RWPE1 (cell line): ENCODE measurements at places on chromosomes 2 and 18.

DNA sequence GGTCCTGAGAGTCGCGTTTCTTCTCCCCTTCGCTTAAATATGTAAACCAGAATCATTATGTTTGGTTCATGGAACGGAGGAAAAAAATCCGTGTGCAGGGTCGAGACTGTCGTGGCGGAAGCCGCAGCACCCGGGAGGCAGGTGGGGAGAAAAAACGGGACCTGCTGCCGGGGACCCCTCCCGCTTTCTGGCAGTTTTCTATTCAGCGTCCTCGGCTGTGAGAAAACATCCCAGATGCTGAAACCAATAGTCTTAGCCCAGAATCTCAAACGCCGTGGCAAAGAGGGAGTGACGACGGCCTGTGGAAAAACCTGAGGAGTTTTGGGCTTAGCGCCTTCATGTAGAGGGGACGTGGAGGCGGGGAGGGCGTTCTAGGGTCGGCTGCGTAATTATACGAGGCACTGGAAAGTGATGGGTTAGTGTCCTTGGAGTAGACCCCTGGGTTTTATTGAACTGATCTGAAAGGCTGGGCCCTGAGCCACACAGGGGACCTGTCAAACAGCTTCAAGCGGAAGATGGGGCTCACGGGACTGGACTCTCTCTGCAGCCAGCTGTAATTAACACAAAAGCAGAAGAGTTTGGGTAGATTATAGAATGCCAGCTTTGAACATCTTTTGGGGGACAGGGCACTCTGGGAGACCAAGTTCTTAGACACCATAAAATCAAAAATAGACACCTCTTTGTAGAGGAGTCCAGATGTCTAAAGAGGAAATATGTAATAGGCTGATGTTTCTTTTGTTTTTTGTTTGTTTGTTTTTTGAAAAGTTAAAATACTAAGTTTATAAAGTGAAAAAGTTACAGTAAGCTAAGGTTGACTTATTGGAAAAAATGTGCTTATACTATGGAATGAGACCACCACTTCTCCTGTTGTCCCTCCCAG, 834 bp upstream of the BUB1 start:
- DNase-seq: peak; percentile 34

- no peak for DNase-seq
Observed at GRCh38 chr18:45352874-45353273, 262.4 kb upstream of the SLC14A2 start.

- no peak for DNase-seq
Observed at GRCh38 chr18:2508678-2509077, 62.6 kb downstream of the METTL4 start.

DNA sequence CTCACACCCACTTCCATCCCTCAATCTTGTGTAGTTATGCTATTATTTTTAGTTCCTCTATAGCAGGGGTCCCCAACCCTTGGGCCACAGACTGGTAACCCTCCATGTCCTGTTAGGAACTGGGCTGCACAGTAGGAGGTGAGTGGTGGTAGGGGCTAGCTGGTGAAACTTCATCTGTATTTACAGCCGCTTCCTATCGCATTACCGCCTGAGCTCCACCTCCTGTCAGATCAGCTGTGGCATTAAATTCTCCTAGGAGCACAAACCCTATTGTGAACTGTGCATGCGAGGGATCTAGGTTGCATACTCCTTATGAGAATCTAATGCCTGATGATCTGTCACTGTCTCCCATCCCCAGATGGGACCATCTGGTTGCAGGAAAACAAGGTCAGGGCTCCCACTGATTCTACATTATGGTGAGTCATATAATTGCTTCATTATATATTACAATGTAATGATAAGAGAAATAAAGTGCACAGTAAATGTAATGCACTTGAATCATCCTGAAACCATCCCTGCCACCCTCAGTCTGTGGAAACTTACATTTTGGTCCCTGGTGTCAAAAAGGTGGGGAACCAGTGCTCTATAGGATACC, 1.6 kb upstream of the RAB11FIP5 start:
- no peak for DNase-seq

DNA sequence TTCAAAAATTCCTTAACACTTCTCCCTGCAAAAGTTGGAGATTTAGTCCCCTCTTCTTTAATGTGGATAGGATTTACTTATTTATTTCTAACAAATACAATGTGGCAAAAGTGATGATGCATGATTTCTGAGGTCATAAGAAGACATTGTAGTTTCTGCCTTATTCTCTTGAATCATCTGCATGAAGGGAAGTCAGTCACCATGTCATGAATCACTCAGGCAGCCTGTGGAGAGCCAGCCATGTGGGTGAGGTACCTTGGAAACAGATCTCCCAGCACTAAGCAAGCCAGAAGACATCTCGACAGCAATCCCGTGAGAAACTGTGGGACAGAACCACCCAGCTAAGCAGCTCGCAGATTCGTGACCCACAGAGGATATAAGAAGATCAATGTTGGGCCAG, 2.7 kb upstream of the ZC3H8 start:
- no peak for DNase-seq

DNA sequence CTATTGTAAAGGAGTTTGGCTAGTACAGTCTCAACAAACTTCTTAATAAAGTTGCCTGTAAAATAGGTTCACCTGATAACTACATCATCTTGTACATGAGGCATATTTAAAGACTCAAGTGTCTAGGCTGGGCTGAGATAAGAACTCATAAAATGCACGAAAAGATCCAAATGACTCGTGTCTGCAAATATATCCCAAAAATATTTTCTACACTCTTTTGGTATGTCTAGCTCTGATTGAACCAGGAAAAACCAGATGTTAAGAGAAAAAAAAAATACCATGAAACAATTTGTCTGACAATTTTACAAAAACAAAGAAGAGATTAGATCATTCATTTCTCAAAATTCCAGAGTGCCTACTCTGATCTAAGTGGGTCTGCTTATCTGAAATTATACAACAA, 166.9 kb upstream of the OSR1 start:
- DNase-seq: no peak

DNA sequence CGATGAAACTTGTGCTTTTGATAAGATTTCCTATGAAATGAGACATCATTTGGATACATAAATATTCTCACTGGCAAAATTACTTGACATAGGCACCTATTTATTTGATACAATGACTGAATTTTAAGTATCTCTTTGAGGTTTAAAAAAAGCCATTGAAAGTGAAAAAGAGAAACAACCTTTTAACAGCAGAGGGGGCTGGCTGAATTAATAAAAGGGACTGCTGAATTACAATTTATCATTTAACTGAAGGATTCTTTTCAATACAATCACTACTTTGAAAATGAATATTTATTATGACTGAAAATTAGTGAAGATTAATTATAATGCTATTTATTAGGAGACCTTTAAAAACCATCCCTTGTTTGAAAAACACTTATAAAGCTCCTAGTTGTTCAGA, 335.3 kb downstream of the DLGAP1 start:
- DNase-seq: no peak

- no peak for DNase-seq
Observed at GRCh38 chr2:28972778-28973335, 8.2 kb upstream of the TOGARAM2 start.

DNA sequence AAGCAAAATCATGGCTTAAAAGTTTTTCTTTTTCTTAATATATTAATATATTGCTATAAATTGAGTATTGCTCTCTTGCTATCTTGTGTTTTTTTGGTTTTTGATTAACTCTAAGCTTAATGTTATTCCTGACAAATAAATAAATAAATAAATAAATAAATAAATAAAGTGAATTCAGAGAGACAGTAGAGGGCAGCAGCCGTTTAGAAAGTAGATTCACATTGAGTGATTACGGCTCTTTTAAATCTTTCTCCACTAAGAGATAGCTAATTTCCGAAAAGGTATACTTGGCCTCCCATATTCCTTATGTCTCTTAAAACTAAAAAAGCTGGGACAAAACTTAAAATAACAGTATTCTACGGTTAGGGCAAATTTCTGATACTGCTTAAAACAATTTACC, 34.3 kb downstream of the MSH2 start:
- DNase-seq: peak; percentile 36

- no peak for DNase-seq
Observed at GRCh38 chr18:62144338-62144737, 42.5 kb downstream of the PIGN start.

DNA sequence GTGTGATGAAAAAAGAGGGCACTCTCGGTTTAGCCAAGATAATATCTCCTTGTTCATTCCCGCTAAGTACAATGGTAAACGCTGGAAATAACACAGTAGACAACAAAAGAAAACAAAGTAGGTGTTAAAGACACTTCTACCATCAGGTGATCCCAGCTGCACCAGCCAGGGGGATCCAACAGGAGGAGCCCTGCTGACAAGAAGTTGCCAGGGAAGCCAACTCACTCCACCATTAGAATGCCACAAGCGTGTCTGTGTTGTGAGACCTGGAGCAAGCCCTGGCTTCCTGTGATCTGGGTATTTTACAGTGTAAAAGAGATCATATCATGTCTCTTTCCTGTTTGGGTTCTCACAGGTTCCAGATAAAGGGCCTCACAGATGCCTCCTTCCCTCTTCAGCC, 117.0 kb downstream of the GRB14 start:
- DNase-seq: no peak

DNA sequence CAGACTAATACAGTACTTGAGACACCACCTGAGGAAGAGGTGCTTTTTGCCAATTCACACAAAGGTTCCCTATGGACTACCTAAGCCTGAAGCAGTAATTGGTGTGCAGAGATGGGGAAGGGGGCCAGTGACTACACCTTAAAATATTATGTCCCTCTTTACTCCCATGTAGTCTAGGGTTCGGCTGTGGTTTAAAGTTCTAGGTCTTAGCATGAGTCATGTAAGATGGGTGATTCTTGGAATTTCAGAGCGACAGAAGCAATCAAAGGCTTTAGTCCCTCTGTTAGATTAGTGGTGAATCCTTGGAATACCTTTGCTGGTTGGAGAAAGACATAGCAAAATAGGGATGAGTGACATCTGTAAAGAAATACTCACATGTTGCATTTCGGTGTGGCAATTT, 14.3 kb upstream of the CCDC85A start:
- DNase-seq: no peak

DNA sequence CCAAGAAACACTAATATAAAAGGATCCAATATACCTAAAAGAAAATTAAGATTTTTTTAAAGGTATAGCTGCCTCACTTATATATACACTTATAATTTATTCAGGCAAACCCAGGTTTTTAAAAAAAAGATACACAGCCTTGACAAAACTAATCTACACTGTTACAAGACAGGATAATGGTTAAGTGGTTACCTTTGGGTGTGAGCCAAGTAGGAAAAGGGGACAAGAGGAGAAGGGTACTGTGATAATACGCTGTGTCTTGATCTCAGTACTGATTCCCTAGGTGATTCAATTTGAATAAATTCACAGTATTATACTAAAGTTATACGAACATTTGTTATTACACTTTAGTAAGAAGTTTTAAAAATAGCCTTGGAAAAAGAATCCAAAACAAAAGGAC, 30.6 kb downstream of the KLHL41 start:
- no peak for DNase-seq

- DNase-seq: peak; percentile 71
Observed at GRCh38 chr2:218961651-218962570, 2.4 kb downstream of the CDK5R2 start.

- no peak for DNase-seq
Observed at GRCh38 chr18:22609642-22610041, 191.9 kb upstream of the CTAGE1 start.

GRCh38 chr2:164438490-164439205, 182.6 kb downstream of the GRB14 start:
- DNase-seq: no peak

- DNase-seq: no peak
Observed at GRCh38 chr2:175234153-175234552, 52.6 kb upstream of the ATP5MC3 start.

DNA sequence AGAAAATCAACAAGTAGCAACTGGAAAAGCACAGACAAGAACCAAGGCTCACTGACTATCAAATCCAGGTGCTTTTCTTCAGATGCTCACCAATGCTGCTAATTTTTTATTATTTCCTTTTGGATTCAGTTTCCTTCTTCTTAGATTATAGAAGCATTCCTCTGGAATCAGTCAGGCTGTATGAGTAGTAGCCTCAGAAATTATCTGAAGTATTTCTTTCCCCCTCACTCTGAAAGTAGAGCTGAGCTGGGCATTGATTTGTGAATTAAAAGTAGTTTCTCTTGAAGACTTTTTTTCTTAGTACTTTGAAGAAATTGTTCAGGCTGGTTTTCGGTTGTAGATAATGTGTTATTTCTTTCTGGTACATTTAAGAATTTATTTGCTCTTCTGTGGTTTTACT, 273.7 kb downstream of the NOL4 start:
- DNase-seq: no peak

DNA sequence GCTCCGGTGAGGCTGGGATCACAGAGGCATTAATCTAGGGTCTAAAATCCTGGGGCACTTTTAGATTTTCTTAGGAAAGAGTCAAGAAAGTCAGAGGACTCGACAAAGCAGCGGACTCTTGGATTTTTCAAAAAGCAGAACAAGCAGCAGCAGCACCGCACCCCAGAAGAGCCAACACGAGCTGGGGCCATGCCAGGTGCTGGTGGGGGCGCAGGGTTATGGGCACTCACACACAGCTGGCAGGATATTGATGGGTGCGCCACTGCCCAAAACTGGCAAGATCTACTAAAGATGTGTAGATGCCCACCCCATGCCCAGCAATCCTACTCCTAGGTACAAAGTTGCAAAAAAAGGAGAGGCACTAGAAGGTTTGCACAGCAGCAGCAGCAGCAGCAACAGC, 33.9 kb upstream of the SEMA4C start:
- no peak for DNase-seq

DNA sequence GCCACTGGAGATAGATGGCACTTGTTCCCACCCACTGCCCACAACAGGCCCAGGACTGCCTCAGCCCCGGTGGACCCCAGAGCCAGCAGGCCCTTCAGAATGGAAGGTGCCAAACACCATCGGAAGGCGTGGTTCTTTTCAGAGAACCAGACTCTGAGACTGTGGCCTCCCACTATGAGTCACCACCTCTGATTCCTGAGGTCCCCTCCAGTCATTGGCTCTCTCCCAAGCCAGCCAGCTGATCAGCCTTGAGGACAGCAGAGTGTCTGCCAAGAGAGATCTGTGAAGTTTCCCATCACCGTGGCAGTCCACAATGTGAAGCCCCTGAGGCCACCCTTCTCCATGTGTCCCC, 10.4 kb upstream of the MAP3K2 start:
- peak; percentile 89 for DNase-seq

- no peak for DNase-seq
Observed at GRCh38 chr18:36769172-36769571, 59.6 kb downstream of the TPGS2 start.

DNA sequence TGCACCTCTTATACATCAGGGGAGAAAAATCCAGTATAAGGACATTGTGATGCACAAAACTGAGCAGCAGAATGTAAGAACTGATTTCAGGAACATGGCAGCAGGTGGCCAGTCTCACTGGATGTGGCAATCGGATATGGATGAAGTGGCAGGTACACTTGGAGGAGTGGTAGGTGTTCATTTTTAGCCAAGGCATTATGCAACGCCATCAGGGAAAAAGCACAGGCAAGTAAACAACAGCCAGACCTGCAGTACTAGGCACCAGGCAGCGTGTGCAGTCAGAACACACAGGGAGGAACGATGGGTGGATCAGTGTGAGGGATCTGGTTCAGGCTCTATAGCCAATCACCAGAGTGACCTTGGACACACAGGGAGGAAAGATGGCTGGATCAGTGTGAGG, 77.4 kb upstream of the GCFC2 start:
- DNase-seq: no peak

- no peak for DNase-seq
Observed at GRCh38 chr2:43424262-43425207, 171.3 kb downstream of the THADA start.
